ENCODE measurements at places on chromosomes 3 and 15.

GRCh38 chr3:59836531-59836930 is 786.7 kb upstream of the CFAP20DC start:
- DNase-seq, result peak; percentile 61

- no peak for DNase-seq
Observed at GRCh38 chr15:62390791-62391640, 225.9 kb upstream of the C2CD4B start.

DNA sequence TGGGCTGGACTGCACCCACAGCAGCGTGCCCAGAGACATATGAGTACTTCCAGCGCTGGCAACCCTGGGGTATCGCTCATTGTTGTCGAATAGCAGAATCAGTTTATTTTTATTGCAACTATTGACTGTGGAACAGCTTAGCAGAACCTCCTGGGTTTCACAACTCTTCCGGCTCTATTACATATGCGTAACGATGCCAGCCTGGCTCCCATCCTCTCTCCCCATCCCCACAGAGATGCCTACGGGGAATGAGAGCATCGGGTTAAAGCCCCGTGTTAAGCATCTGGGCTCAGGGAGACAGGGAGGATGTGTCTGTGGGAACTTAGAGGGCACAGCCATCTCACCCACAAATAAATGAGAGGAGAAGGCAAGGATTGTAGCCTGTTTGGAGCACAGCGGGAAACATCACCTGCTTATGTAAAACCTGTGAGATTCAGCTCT is 76.6 kb upstream of the DLG1 start:
- no peak for DNase-seq

GRCh38 chr3:8442993-8443650 is 58.5 kb upstream of the LMCD1 start:
- no peak for DNase-seq

- DNase-seq, result no peak
Observed at GRCh38 chr15:83973816-83974215, 261.8 kb upstream of the GOLGA6L4 start.

DNA sequence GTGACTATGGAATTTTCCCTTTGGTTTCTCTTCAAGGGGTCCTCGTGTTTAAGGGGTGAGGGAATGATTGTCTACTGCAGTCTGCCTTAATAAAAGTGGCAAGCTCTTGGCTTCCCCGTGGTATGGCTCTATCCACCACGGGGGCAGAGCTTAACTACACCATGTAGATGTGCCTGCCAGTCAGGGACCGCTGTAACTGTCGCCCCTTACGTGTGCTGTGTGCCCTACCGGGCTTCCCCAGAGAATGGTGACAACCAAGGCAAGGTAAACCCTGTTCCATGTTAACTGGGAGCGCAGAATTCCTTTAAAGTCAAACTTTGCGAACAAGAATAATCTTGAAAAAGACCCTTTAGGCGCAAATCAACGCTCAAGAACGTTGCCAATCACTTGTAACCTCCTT is 966 bp upstream of the C3orf80 start:
- DNase-seq, result no peak

GRCh38 chr3:184663756-184664155 is 48.1 kb downstream of the MAGEF1 start:
- no peak for DNase-seq

- DNase-seq, result peak; percentile 25
Observed at GRCh38 chr3:145716519-145716918, 444.5 kb downstream of the PLOD2 start.

DNA sequence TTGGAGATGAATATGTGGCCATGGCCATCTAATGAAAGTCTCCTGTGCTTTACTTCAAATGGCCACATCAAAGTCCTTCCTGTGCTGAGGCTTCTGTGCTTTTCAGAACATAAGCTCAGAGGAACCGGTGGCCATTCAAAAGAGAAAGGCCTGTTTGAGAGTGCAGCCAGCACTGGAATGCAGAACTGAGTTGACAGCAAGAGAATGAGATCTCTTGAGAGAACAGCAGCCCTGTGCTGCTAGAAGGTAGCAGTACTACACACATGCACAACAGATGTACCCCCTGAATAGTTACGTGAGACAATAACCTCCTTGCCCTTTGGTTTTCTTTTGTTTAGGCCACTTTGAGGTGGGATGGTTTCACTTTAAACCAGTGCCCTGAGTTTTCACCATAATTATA is 292.5 kb downstream of the PTPRG start:
- peak; percentile 65 for DNase-seq

DNA sequence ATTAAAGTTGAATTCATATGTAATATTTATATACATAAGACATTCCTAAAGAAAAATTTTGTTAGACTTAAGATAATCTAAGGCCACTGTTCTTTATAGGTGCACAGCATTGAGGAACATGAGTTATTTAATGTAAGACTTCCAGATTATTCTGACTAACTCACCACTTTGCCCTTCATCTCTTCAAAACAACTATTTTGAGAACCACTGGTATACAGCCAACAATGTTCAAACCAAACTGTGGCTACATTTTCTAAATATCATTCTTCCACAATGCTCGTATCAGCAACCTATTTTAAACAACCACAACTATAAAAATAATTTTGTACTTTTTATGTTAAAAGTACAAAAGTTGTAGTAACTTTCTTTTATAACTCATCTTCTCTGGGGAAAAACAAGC is 199.8 kb upstream of the ALCAM start:
- no peak for DNase-seq

DNA sequence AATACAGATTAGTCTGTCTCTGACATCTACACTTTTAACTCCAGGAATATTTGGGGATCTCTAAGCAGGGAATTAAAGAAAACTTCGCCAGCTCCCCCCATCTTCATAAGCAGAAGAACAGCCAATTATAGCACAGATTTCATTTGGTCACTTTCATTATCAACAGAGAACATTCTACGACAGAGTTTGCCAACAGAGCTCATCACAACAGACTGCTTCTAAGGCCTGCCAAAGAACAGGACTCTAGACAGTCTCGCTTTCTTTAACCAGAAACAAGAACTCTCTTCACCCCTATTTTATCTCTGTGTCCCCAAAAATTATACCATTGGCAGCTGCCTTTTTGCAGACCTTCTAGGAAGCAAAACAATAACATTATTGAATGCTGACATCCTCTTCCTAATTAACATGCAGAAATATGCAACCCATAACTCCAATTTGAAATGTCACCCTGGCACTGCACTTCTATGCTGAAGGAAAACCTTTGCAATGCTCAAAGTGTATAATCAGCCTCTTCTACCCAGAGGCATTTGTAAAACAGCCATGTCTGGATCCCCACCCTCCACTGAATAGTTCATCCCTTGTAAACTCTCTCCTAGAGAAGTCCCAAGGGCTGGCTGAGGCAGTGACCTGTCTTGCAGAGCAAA is 552.8 kb downstream of the MAGI1 start:
- no peak for DNase-seq

DNA sequence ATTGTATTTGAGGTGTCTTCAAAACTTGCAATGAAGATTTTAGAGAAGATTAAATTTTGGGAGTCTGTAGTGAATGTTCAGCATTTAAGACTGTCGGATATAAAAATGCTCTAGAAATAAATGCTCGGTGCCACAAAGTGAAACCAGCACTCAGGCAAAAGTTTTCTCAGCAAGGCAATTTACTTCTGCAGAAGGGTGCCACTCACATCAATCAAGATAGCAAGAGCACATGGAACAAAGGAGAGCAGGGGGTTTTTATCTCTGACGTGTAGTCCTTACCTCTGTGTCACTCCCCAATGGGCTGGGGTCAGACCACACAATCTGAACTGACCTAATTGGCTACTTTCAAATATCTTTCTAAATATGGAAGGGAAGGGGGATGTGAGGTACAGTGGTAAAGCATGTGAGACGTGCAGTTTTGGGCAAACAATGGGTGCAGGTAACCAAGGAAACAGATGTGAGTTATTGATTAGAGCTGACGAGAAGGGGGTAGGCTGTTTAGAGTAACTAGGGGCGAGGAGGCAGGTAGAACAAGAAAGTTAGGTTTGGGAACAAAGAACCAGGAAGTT is 23.4 kb upstream of the FXR1 start:
- no peak for DNase-seq

DNA sequence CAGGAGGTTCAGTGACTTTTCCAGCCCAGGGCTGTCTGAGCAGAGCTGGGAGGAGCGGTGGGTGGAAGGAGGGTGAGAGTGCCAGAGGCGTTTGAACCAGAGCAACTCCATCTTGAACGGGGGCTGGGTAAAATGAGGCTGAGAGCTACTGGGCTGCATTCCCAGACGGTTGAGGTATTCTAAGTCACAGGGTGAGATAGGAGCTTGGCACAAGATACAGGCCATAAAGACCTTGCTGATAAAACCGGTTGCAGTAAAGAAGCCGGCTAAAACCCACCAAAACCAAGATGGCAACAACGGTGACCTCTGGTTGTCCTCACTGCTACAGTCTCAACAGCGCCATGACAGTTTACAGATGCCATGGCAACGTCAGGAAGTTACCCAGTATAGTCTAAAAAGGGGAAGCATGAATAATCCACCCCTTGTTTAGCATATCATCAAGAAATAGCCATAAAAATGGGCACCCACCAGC is 60.2 kb downstream of the ABTB1 start:
- DNase-seq, result no peak

GRCh38 chr15:77425104-77425503 is 4.4 kb downstream of the HMG20A start:
- no peak for DNase-seq

GRCh38 chr3:1529676-1530075 is 436.9 kb downstream of the CNTN6 start:
- no peak for DNase-seq

- no peak for DNase-seq
Observed at GRCh38 chr3:48859206-48859605, 11.5 kb upstream of the PRKAR2A start.

GRCh38 chr3:26915208-26915607 is 292.6 kb downstream of the LRRC3B start:
- no peak for DNase-seq

DNA sequence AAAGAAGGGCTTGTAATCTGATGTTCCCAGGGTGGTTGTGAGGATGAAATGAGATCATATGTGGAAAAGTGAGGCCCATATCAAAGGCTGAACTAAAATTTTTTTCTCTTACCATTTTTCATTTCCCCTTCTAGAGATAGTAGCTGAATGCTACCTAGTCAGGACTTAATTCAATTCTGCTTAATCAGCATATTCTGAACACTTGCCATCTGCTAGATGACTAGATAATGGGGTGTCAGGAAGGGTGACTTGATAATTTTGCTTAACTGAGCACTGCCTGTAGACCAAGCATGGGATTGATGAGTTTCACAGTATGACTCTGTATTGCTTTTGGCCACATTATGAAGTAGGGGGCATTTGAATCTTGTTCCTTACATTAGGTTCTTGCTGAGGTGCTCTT is 136.2 kb downstream of the CHST2 start:
- no peak for DNase-seq

- no peak for DNase-seq
Observed at GRCh38 chr3:24483873-24484272, 10.8 kb downstream of the THRB start.

GRCh38 chr3:85835857-85836440 is 877.2 kb downstream of the CADM2 start:
- DNase-seq, result no peak

GRCh38 chr15:52115598-52116427 is 3.2 kb upstream of the BCL2L10 start:
- DNase-seq, result no peak

DNA sequence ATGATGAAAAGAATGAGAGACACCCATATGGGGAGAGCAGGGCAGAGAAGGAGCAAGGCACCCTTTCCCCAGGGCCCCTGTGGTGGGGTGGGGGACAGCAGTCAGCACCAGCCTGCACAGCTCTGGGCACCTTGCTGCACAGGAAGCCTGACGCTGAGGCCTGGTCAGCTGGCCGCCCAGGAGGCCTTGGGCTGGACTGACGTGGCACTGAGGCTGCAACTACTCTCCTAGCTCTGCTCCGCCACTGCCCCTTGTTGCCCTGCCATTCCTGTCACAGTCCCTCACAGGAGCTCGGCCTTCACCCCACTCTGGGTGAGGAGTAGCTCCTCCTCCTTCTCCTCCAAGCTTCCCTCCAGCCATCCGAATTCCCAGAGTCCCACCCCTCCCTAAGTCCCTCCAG is 99.7 kb downstream of the CPN2 start:
- DNase-seq, result no peak

- no peak for DNase-seq
Observed at GRCh38 chr3:95302044-95302443, 1239.2 kb downstream of the NSUN3 start.

DNA sequence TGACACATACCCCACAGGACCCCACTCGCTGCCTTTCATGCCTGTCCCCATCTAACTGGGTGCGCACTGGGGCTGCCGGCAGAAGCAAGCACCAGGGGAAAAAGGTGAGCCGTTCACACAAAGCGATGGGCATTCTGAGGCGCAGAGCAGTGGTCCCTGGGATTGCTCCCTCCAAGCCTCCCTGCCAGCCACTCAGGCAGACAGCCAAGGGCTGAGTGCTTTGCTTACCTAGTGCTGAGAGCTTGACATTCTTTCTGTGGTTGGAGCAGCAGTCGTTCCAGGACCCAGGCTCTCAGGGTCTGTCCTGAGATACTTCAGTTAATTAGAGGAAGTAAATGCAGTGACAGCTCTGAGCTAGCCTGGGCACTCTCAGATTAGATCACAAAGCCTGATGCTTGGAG is 5.7 kb downstream of the ESYT3 start:
- no peak for DNase-seq

- DNase-seq, result no peak
Observed at GRCh38 chr3:4752201-4753072, 226.8 kb upstream of the BHLHE40 start.

- DNase-seq, result no peak
Observed at GRCh38 chr3:146715170-146715569, 110.0 kb upstream of the PLSCR5 start.

DNA sequence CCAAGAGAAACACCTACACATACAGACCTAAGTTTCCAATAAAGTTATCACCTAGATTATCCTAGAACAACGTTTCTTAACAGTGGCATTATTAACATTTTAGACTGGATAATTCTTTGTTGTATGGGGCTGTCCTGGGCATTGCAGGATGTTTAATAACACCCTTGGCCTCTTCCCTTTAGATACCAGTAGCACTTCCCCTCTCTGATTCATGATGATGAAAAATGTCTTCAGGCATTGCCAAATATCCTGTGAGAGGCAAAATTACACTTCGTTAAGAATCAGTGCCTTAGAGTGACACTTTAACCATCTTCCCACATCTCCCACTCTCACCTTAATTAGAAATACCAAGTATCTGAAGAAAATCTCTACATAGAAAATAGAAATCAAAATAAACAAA is 352.6 kb downstream of the CGGBP1 start:
- no peak for DNase-seq

GRCh38 chr3:98770261-98771039 is 7.3 kb downstream of the ST3GAL6 start:
- DNase-seq, result no peak

GRCh38 chr15:23532024-23532423 is 33.5 kb upstream of the MKRN3 start:
- DNase-seq, result no peak

- DNase-seq, result no peak
Observed at GRCh38 chr3:49346797-49347251, 7.0 kb upstream of the USP4 start.

GRCh38 chr3:185813691-185814215 is 11.1 kb downstream of the IGF2BP2 start:
- no peak for DNase-seq

Measured in HFF-Myc (cell line).